T-cell (primary cell): ENCODE measurements at places on chromosomes 7 and 10.
A peak's percentile ranks its signal among the peaks of the same experiment; 100 is the strongest.

- H3K36me3 ChIP-seq: no peaks in the 10 kb centered on the region
- no peak for DNase-seq
- H3K4me1 ChIP-seq: no peaks in the 10 kb centered on the region
- no peaks in the 10 kb centered on the region for H3K27me3 ChIP-seq
- H3K27ac ChIP-seq: no peak overlapping the region
These were observed 95.8 kb downstream of the DKK1 start for GRCh38 chr10:52409928-52410327.

- H3K27ac ChIP-seq: no peak overlapping the region
- no peaks in the 10 kb centered on the region for H3K27me3 ChIP-seq
- DNase-seq: no peak
- H3K36me3 ChIP-seq: no peaks in the 10 kb centered on the region
- no peaks in the 10 kb centered on the region for H3K4me1 ChIP-seq
- no peak overlapping the region for H3K4me3 ChIP-seq
These were observed 35.3 kb downstream of the INPP5F start for GRCh38 chr10:119761106-119761505.

DNA sequence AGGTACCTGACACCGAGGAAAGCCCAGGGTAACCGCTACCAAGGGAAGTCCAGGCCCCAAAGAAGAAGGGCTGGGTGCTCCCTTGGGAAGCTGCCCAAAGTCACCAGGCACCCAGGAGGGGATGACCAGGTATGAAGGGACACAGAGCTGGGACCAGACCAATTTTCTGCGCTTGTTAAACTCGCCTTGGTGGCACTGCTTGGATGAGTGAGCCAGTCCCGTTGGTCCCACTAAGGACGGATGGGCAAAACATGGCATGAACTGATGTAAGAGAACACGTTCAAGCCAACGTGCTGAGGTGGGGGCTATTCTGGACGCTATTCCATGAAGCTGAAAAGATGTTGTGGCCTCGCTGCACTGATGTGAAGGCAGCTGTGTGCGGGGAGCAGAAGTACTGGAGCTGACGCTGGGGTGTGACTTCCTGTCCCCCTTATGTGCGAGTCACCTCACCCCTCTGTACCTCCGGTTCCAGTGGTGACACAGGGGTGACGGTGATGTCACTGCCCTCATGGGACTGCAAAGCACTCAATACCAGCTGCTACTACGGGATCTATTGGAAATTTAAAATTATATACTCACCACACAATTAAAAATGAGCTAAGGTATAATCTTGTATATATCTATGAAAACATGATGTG lies 73.6 kb downstream of the COBL start:
- DNase-seq: no peak
- H3K4me3 ChIP-seq: no peak overlapping the region
- H3K27me3 ChIP-seq: peaks cover 11% of the 10 kb centered on the region
- no peak overlapping the region for H3K27ac ChIP-seq
- H3K4me1 ChIP-seq: no peaks in the 10 kb centered on the region

DNA sequence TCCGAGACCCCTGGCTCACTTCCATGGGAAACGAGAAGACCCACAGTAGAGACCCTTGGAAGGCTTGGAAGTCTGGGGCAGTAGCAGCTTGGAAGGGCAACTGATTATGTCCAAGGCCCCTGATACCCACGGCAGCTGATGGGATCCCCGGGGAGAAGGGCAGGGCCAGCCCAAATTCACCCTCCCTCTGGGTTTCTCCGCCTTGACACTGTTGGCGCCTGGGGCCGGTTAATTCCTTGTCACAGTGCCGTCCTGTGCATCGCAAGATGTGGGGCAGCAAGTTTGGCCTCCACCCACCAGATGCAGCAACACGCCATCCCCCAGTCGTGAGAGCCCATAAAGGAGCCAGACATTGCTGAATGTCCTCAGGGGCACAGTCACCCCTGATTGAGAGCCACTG lies 89.2 kb downstream of the RGS10 start:
- no peak overlapping the region for H3K27ac ChIP-seq
- H3K27me3 ChIP-seq: no peaks in the 10 kb centered on the region
- no peak for DNase-seq
- no peak overlapping the region for H3K4me3 ChIP-seq
- peaks cover 17% of the 10 kb centered on the region for H3K36me3 ChIP-seq

DNA sequence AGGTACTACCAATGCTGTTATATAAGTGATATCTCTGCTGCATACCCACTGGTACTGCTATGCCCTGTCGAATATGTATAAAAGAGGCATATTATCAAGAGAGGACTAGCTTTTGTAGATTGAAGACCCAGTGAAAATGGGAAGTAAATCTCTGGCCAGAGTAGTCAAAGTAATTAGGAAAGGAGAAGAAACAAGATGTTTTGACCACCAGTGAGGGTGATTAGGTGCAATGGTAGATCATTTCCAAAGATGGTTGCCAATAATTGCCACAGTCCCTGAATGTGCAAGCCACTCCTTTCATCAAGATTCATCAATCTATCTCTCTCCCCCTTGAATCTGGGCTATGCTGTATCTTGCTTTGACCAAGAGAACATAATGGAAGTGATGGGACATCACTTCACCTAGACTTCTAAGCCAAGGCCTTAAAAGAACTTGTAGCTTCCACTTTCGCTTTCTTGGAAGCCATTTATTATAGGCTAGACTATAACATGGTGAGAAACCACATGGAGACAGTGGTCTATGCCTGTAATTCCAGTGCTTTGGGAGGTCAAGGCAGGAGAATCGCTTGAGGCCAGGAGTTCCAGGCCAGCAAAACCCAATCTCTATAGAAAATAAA lies 52.6 kb upstream of the ST8SIA6 start:
- peak overlapping the region; percentile 65 for H3K27ac ChIP-seq
- no peak for DNase-seq
- H3K36me3 ChIP-seq: no peaks in the 10 kb centered on the region
- no peaks in the 10 kb centered on the region for H3K27me3 ChIP-seq
- no peak overlapping the region for H3K4me3 ChIP-seq
- peaks cover 57% of the 10 kb centered on the region for H3K4me1 ChIP-seq

- no peaks in the 10 kb centered on the region for H3K36me3 ChIP-seq
- H3K4me3 ChIP-seq: no peak overlapping the region
- no peak for DNase-seq
These were observed 19.5 kb downstream of the HYAL4 start for GRCh38 chr7:123864436-123864835.
